Activated naive CD8-positive, alpha-beta T cell treated with anti-CD3 and anti-CD28 coated beads, Interleukin-2, amount 10 ng/mL, durations not matched to agents 7 days and 5 days (primary cell): ENCODE measurements at places on chromosomes 1 and 21. TPM values are rescaled to one million over a fixed set of nuclear protein-coding genes. Genes with fewer than 3 reads are reported as not detected.
A peak's percentile ranks its signal among the peaks of the same experiment; 100 is the strongest.

DNA sequence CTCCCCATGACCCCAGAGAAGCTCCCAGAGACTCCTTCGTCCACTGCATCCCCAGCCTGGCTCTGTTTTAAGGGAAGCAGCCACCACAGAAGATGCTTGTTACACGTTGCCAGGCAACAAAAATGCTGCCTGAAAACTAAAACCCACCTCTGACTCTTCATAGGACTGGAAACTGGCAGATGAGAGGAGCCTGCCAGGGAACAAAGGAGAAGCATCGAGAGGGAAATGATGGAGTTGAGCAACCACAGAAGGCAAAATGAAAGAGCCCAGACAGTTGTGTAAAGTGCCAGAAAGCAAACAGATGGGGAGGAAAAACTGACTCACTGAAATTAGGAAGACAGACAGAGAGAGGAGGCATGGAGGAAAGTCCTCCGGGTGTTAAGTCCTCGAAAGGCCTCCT, 118.4 kb downstream of the KCNN3 start:
- DNase-seq: no peak

Gene CRNN
- total RNA-seq: not detected

Gene ZFYVE9
- 4.5 TPM for total RNA-seq

DNA sequence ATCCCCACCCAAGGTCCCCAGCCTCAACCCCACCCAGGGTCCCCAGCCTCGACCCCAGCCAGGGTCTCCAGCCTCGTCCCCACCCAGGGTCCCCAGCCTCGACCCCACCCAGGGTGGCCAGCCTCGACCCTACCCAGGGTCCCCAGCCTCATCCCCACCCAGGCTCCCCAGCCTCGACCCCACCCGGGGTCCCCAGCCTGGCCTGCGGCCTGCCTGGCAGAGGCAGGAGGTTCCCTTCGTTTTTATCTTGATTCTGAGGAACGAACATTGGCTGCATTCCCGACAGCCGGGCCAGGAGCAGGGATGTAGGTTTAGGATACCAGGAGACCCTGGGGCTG, 3.4 kb upstream of the PDE9A start:
- DNase-seq: no peak

GRCh38 chr1:34075576-34075975, 89.5 kb downstream of the CSMD2 start:
- DNase-seq: no peak

DNA sequence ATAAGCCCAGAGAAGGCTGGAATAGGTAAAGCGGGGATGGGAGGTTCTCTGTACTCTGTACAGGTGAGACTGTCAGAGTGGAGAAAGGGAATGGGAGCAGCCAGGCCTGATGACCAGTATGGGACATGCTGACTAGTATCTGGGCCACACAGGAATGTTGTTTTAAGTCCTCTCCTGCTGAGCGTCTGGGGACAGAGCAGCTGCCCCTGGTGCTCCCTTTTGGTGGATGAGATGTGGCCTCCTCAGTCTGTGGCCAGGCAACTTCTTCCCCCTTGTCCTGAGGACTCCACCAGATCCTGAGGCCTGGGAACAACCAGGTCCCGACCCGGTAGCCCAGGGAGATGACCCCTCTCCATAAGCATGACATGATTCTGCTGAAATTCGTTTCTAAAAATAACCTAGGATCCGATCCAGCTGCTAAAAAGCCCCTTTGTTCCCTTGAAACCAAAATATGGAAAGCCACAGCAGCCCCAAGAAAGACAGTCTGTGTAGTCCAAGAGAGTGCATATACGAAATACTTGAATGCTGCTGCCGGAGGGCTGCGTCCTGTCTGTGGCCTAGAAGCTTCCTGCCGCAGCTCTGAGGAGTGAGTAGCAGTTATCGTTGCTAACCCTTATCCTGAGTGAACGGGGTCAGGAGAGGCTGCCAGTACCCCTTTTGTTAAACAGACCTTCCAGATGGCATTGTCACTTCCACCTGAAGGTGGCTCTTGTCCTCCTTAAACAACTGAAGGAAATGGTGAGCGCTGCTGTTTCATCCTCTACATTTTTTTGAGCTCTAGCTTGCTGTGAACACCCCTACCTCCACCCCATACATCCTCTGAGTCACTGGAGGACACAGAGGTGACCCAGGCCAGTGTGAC, 47.1 kb downstream of the ATP2B4 start:
- peak; percentile 81 for DNase-seq

GRCh38 chr1:226634166-226634588, 85.6 kb downstream of the STUM start:
- DNase-seq: peak; percentile 89

DNA sequence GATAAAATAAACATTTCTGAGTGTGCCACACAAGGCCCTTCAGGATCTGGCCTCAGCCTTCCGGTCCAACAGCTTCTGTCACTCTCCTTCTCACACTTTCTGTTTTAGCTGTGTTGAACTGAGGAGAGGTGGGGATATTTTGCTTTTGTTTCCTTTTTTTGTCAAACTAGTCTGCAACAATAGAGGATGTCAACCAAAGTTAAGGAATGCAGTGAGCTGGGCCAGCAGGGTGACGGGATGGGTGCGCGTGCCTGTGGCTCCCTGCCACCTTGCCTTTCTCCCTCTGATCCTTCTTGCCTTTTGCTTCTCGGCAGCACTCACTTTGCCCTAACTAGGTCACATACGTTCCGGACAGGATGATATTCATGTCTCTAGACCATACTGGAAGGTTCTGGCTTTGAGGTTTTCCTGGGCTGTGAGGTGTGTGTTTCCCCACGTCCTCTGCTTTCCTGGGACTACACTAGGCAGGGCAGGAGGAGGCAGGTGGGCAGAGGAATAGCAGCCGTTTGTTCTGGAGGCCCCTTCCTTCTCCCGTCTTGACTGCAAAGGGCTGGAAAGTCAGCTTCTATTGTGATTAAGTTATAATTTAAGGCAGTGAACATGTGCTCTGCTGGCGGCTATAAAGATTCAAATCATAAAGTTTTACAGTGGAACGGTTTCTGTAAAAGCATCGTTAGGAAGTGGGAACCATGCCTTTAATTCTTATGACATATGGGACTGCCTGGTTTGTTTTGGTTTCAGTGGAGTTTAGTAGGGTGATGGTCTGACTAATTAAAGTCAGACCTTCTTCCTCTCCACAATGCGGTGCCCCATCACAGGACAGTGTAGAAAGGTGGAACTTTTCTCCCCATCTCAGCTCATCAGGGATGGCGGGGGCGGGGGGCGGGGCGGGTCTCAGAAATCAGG, 67.8 kb downstream of the RNF220 start:
- DNase-seq: no peak
